ENCODE measurements at places on chromosomes 3 and 15.

- no peak for DNase-seq
Measured at GRCh38 chr15:47355759-47356158, 361.5 kb upstream of the SEMA6D start.

DNA sequence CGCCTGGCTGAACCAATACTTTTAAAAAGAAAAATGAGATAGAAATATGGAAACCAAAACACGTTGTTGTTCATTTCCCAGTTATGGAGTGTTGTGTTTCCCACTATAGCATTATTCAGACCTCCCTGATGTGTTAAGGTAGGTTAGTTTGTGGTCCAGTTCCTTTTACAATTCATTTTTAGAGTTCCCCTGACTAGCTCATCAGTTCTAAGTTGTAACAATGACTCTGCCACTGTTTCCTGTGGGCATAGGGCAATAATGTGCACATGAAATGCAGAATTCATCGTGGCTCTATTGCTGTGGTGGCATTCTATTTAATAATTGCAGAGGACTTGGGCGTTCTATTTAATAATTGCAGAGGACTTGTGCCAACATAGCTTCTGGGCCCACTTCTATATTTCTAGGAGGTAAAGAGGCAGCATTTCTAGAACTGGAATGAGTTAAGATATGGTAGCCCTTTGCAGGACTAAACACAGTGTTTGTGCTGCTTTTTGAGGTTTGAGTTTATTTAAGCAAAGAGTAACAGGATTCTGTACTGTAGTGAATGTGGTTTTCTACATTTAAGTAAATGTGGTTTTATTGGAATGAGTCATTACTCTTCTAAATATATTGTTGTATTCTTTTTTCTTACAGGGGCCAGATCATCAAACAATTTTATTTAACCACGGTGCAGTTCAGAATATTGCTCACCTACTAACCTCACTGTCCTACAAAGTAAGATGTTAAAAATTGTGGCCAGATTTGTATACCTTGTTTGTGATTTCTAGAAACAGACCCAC, 47.5 kb downstream of the ARMC8 start:
- no peak for DNase-seq

- DNase-seq = no peak
Measured at GRCh38 chr3:168975576-168975975, 687.9 kb downstream of the MECOM start.

- DNase-seq = no peak
Measured at GRCh38 chr3:108219336-108219735, 2.9 kb downstream of the IFT57 start.

All from SHP77 (cell line).